ENCODE measurements at places on chromosomes 5 and 9.
A peak's percentile ranks its signal among the peaks of the same experiment; 100 is the strongest.

GRCh38 chr9:18479405-18479804 lies 5.5 kb downstream of the ADAMTSL1 start:
- no peak for DNase-seq

- DNase-seq, result no peak
These were observed 27.6 kb downstream of the DAP start for GRCh38 chr5:10733426-10733825.

- DNase-seq, result no peak
These were observed 85.7 kb upstream of the SGCD start for GRCh38 chr5:156241266-156241665.

DNA sequence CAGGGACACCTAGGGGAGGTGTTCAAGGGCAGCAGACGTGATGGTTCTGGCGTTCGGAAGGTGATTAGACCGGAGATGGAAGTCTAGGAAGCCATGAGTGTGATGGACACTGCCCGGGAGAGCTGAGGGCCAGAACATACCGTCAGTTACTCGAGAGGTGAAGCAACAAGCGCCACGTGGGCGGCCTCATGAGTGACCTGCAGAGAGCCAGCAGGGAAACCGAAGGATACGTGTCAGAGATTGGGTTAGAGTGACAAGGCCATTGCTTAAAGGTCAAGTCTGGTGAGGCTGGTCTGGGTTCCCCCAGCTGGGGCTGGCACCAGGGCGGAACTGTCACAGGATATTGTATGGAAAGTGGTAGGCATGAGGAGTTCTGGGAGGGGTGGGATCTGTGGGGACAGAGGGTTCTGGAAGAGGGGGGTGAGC lies 60.0 kb downstream of the C9orf50 start:
- DNase-seq, result no peak

DNA sequence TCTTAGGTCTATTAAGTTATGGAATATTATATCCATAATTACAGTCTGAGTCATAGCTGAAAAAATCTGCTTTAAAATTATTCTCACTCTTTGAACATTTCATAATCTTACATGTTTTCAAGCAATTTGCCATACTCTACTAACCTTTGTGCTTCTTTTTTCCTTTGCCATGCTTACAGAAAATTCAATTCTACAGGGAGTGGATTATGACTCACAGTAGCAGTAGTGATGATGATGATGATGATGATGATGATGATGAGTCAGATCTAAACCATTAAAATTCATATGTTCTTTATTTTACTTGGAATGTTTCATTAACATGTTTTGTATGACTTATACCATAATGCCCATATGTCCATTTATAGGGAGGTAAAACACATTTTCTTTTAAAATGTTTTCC lies 207.1 kb downstream of the VPS13A start:
- DNase-seq, result no peak

- DNase-seq, result peak; percentile 10
These were observed 248.1 kb downstream of the CETN3 start for GRCh38 chr5:90161414-90161813.

- no peak for DNase-seq
These were observed 13.1 kb downstream of the IL7R start for GRCh38 chr5:35869685-35870277.

GRCh38 chr5:66249920-66250319 lies 105.8 kb downstream of the SREK1 start:
- no peak for DNase-seq
